KG1 (cell line): ENCODE measurements at places on chromosomes 3 and 15.

- no peak for DNase-seq
These were observed 3.2 kb upstream of the EIF1B start for GRCh38 chr3:40306336-40306735.

DNA sequence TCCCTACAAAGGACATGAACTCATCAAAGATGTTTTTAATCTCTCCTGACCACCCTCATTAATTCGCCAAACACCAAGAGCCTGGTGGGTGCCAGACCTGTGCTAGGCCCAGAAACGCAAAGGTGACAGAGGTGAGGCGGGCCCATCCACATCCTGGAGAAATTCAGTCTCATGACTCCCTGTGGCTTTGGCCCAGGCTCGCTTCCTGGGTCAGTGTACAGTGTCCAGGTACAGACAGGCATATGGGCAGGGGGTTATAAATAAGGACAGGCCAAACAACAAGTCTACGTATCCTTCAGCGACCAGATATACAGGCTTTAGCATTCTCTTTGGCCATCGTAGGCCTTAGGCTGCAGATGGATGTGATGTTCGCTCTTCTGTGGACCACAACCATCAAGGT is 945 bp upstream of the PLA2G4F start:
- no peak for DNase-seq

DNA sequence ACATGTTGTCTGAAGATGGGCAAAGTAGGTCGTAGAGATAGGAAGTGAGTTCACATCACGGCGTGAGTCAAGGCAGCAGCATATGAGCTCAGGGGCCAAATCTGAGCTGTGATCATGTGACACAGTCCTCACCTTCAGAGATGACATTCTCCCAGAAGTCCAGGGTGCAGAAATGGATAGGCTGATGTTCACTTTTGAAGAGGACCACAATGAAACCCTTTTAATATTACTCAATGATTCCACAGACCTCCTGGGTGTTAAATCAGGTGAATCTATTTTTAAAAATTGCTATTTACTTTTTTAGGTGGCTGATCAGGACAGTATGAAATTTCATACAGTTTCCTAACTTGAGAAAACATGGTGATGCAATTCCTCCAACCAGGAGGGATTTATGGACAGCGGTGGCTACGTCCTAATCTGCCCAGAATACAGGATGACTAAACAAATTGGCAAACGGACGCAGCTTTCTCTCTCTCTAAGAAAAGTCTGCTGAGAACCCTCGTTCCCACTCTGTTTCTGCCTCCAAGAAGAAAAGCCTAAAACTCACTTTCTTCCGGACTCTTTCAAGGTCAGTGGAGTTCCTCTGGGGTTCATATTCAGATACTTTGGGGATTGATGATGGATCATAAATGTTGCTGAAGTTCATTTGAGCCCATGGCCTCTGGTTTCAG is 34.4 kb downstream of the B3GNT5 start:
- no peak for DNase-seq

DNA sequence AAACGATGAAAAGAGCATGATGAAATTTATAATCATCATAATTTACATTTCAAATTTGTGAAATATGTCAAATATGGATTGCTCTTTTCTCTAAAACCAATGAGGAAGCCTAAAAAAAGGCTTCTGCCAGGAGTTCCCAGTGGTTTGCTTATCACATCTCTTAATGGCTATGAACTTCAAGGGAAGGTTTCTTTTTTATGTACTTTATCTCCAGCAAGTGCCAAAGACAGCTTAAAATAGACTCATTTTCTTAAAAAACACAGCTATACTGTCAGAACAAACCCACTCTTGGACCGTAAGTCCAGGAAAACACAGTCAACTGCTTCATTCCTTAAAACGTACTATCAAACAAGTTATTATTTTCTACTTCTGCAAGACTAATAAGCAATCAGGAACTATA is 80.2 kb downstream of the DLG1 start:
- DNase-seq: no peak

GRCh38 chr15:74497584-74497983 is 36.6 kb upstream of the UBL7 start:
- no peak for DNase-seq

DNA sequence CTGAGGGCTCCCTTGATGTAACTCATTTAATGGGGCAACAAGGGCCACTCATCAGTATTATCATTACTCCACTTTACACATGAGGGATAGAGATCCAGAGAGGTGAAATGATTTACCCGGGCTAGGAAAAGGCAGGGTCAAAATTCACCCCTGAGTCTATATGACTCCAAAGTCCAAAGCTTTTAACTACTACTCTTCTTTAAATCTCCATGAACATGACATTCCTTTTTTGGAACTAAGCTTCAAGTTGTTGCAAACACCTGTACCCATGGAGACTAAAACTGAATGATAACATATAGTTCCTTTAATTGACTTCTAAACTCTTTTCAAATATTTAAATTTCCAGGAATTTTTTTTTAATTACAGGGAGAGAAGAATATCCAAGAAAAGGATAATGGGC is 292.9 kb upstream of the GADL1 start:
- DNase-seq: no peak

DNA sequence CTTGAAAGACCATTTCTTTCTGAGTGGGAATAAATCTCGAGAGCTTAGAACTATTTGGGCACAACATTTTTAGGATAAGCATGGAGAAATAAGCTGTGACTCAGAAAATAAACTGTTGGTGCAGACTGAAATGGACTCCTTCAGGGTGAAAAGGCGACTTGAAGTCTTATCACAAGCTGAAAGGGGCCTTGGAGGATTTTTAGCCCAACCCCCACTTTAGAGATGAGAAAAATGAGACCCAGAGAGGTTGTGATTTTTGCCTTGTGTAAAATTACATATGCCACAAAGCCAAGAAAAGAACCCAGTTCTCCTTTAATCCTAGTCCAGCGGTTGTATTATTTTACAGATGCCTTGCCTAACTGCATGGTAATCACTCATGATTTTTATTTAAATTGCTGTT is 1.5 kb downstream of the ATP1B3 start:
- no peak for DNase-seq
